GM23338 (cell line): ENCODE measurements at places on chromosomes 3 and 15. TPM values are rescaled to one million over a fixed set of nuclear protein-coding genes. Genes with fewer than 3 reads are reported as not detected.

The STRIT1 gene
- 1.6 TPM in 1 of 2 replicates, not detected in the other for total RNA-seq

DNA sequence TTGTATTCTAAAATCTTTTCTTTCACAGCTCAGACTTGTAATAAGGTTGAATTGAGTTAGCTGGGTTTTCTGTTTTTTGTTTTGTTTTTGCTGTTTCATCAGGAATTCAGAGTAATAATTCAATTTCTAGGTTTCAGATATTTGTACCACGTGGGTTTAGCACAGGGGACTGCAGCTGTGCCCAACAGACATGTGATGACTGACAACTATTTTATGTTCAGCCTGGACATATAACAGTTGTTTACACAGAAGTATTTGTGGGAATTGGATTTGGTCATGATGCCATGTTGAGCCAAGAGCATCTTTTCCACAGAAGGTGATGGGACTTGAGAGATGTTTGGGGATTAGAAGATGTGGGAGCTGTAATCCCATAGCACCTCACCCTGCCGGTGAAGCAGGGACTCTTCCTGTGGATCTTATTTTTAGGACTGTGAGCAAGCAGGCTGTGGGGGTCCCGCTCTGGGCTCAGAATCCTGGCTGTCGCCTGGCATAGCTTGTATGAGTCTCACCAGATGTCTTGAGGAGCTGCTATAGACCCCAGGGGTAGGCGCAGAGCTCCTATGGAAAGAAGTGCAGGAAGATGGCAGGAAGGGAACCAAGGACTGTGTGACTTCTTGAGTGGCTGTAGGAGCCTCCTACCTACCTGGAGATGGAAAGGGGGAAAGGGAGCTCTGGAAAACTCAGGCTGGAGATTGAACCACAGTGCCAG, 23.7 kb downstream of the PXYLP1 start:
- no peaks in the 10 kb centered on the region for H3K36me3 ChIP-seq
- H3K4me1 ChIP-seq: no peaks in the 10 kb centered on the region
- no peak overlapping the region for H3K27ac ChIP-seq
- no peaks in the 10 kb centered on the region for H3K27me3 ChIP-seq

GRCh38 chr3:142566096-142566495, 12.4 kb downstream of the ATR start:
- DNase-seq: no peak
- H3K27me3 ChIP-seq: no peaks in the 10 kb centered on the region
- no peak overlapping the region for H3K27ac ChIP-seq
- peaks cover 3% of the 10 kb centered on the region; the same call in 1 of the 2 replicates for H3K36me3 ChIP-seq
- H3K4me1 ChIP-seq: no peaks in the 10 kb centered on the region

- no peak overlapping the region for H3K4me3 ChIP-seq
- H3K27me3 ChIP-seq: no peaks in the 10 kb centered on the region
Measured at GRCh38 chr15:68775671-68776476, 44.8 kb downstream of the ANP32A start.

DNA sequence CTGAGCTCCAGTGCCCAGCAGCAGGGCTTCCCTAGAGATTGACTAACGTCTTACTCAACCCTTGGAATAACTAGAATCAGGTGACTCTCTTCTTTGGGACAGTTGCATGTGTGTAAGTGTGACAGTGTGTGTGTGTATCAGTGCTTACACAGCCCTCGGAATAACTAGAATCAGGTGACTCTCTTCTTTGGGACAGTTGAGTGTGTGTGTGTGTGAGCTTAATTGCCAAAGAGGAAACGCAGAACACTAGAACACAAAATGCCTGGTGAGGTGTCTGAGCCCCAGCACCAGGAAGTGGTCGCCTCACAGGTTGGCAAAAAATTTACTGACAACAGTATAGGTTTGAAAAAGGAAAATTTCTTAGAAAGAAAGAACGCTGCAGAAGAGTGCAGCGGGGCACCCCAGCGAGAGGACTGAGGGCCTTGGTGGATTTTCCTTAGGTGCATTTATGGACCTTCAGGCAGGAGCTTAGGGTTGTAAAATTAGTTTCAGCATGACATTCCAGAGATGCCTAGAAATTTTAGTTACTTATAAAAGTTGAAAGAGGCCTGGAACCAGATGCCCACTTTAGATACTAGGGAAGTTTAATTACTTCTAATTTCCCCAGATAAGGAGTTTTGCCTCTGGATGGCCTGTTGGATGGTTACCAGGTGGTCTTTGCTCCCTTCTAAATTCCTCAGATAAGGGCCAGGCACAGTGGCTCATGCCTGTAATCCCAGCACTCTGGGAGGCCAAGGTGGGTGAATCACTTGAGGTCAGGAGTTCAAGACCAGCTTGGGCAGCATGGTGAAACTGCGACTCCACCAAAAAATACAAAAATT, 3.7 kb upstream of the WDR82 start:
- no peaks in the 10 kb centered on the region for H3K36me3 ChIP-seq
- H3K27ac ChIP-seq: no peak overlapping the region
- DNase-seq: no peak
- H3K4me1 ChIP-seq: peaks cover 13% of the 10 kb centered on the region; the same call in 1 of the 2 replicates

The GRK7 gene
- total RNA-seq: not detected in 2 replicates

- no peak for DNase-seq
- H3K27me3 ChIP-seq: no peaks in the 10 kb centered on the region
- H3K27ac ChIP-seq: no peak overlapping the region
- H3K4me1 ChIP-seq: no peaks in the 10 kb centered on the region
- H3K4me3 ChIP-seq: no peak overlapping the region
Measured at GRCh38 chr3:55452886-55453285, 34.2 kb downstream of the WNT5A start.

- H3K27me3 ChIP-seq: peaks cover 35% of the 10 kb centered on the region
- DNase-seq: no peak
- no peaks in the 10 kb centered on the region for H3K36me3 ChIP-seq
- H3K27ac ChIP-seq: no peak overlapping the region
- H3K4me1 ChIP-seq: peaks cover 20% of the 10 kb centered on the region
- H3K4me3 ChIP-seq: no peak overlapping the region
Measured at GRCh38 chr3:193872265-193872753, 263.6 kb upstream of the HES1 start.

DNA sequence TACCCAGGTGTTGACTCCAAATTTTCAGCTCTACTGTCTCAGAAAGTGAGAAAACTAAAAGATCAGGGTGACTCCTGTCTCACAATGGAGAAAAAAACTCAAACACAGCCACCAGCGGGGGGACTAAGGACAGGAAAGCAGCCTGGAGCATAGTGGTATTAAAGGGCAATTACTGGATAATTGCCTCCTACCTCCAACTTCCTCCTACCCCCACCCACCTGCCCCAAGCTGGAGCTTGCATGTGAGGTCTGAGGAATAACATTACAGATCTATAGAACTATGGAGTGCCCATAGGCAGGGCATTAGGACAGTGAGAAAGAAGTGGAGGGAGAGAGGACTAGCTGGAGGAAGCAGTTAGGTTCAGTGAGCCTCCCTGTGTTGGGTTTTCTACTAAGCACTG, 2.7 kb upstream of the PCCB start:
- H3K4me3 ChIP-seq: no peak overlapping the region
- H3K27ac ChIP-seq: no peak overlapping the region

The UACA gene
- 16.9 and 21.5 TPM in 2 replicates for total RNA-seq

The TF gene
- 0.76 and 2.9 TPM in 2 replicates for total RNA-seq

DNA sequence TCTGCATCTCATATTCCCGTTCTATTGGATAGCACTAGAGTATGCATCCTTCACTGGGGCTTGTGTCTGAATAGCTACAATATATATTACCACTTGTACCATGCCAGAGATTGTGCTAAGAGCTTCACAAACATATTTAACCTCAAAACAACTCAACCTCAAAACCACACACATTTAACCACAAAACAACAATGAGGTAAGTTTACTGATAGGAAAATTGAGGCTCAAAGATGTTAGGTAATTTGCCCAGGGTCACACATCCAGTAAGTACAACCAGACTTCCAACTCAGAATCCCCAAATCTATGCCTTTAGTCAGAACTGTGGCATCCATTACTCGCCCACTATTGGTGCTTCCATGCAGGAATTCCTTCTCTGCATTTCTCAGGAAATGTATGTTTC, 220.0 kb downstream of the FAM43A start:
- no peaks in the 10 kb centered on the region for H3K27me3 ChIP-seq
- H3K4me1 ChIP-seq: no peaks in the 10 kb centered on the region
- no peak overlapping the region for H3K4me3 ChIP-seq
- no peak for DNase-seq
- peaks cover 6% of the 10 kb centered on the region; the same call in 1 of the 2 replicates for H3K36me3 ChIP-seq

The ZBED2 gene
- total RNA-seq: not detected in 2 replicates

The ATP8B4 gene
- total RNA-seq: 0.24 and 4.5 TPM in 2 replicates

GRCh38 chr3:126309165-126309564, 48.0 kb downstream of the KLF15 start:
- no peaks in the 10 kb centered on the region for H3K27me3 ChIP-seq
- H3K27ac ChIP-seq: no peak overlapping the region
- no peaks in the 10 kb centered on the region for H3K4me1 ChIP-seq

The SI gene
- not detected in 2 replicates for total RNA-seq

DNA sequence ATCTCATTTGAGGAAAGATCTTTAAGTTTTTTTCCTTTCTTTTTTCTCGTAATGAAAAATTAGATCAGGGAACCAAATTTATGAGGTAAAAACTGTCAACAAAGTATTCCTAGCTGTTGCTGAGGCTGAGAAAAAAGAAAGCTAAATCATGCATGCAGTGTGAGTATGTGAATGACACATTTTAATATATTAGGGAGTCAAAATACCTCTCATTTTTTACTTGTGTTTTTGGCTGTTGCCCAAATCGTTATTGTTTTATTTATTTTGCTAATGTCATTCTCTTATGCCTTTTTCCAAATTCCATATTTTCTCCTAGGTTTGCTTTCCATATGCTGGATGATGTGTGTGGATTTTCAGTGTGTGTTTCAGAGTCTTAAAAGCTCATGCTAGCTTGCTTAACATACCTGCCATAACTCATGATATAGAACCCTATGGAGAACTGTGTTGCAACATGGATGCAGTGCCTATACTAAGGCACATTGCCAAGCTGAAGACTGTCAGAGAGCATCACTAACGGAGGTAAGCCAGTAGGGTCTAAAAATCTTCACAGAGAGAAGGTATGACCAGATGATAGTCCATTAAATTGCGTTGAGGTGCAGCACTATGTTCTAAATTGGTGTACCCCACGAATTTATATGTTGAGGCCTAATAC, 629.5 kb upstream of the KCNMB2 start:
- no peak overlapping the region for H3K4me3 ChIP-seq
- no peaks in the 10 kb centered on the region for H3K27me3 ChIP-seq
- H3K4me1 ChIP-seq: peaks cover 7% of the 10 kb centered on the region; the same call in 1 of the 2 replicates

- no peak overlapping the region for H3K27ac ChIP-seq
- no peaks in the 10 kb centered on the region for H3K27me3 ChIP-seq
- H3K36me3 ChIP-seq: no peaks in the 10 kb centered on the region
- H3K4me1 ChIP-seq: peaks cover 11% of the 10 kb centered on the region
- H3K4me3 ChIP-seq: no peak overlapping the region
Measured at GRCh38 chr3:45236964-45237363, 10.9 kb upstream of the TMEM158 start.

- peaks cover 23% of the 10 kb centered on the region for H3K4me1 ChIP-seq
- H3K36me3 ChIP-seq: no peaks in the 10 kb centered on the region
- H3K27ac ChIP-seq: no peak overlapping the region
- H3K27me3 ChIP-seq: no peaks in the 10 kb centered on the region
Measured at GRCh38 chr3:39207361-39208186, 15.2 kb upstream of the XIRP1 start.

The LMAN1L gene
- not detected in 2 replicates for total RNA-seq

- H3K4me3 ChIP-seq: no peak overlapping the region
- H3K27me3 ChIP-seq: no peaks in the 10 kb centered on the region
- H3K4me1 ChIP-seq: peaks cover 38% of the 10 kb centered on the region
- no peak for DNase-seq
Measured at GRCh38 chr3:76096036-76096435, 310.7 kb upstream of the ZNF717 start.

The AP3B2 gene
- total RNA-seq: 14.0 and 19.2 TPM in 2 replicates

GRCh38 chr3:111087924-111088469, 16.4 kb downstream of the NECTIN3 start:
- no peaks in the 10 kb centered on the region for H3K27me3 ChIP-seq
- peak; percentile 73 for DNase-seq
- H3K4me3 ChIP-seq: peak overlapping the region; percentile 34; the same call in 1 of the 2 replicates

GRCh38 chr3:167162083-167162482, 218.0 kb downstream of the ZBBX start:
- no peak for DNase-seq
- no peak overlapping the region for H3K4me3 ChIP-seq
- H3K4me1 ChIP-seq: peaks cover 22% of the 10 kb centered on the region
- H3K27me3 ChIP-seq: no peaks in the 10 kb centered on the region
- H3K27ac ChIP-seq: no peak overlapping the region

The CCR3 gene
- not detected in 2 replicates for total RNA-seq

The ENTPD3 gene
- total RNA-seq: 0.63 and 0.74 TPM in 2 replicates

GRCh38 chr3:47379411-47379899, 1.4 kb upstream of the PTPN23 start:
- H3K4me3 ChIP-seq: peak overlapping the region; percentile 86
- no peak overlapping the region for H3K27ac ChIP-seq
- H3K4me1 ChIP-seq: 0 out of 2 replicates have a peak, but pooled peaks cover 4% of the 10 kb centered on the region
- no peaks in the 10 kb centered on the region for H3K36me3 ChIP-seq
- no peaks in the 10 kb centered on the region for H3K27me3 ChIP-seq
- DNase-seq: no peak

DNA sequence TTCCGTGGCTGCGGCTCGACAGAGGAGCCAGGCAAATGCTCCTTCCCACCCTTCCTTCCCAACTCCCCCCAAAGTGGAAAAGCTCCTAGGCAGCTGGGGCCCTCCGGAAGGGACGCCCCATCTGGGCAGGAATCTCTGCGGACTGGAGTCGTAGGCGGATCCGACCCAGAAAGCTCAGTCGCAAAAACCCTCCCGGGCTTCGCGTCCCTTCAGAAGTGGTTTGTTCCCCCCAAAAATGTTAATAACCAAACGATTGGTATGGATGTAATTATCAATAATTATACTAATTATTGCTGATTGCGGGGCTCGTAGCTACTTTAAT, 3.8 kb downstream of the RNU6-1 start:
- no peaks in the 10 kb centered on the region for H3K36me3 ChIP-seq
- peak; percentile 67 for DNase-seq
- H3K4me1 ChIP-seq: peaks cover 26% of the 10 kb centered on the region

GRCh38 chr3:151837057-151837456, 23.1 kb downstream of the AADAC start:
- peaks cover 9% of the 10 kb centered on the region for H3K4me1 ChIP-seq
- no peak overlapping the region for H3K4me3 ChIP-seq
- H3K27me3 ChIP-seq: no peaks in the 10 kb centered on the region
- H3K27ac ChIP-seq: no peak overlapping the region

- no peaks in the 10 kb centered on the region for H3K36me3 ChIP-seq
- H3K4me1 ChIP-seq: peaks cover 16% of the 10 kb centered on the region
- no peak overlapping the region for H3K4me3 ChIP-seq
- no peak for DNase-seq
- H3K27me3 ChIP-seq: no peaks in the 10 kb centered on the region
Measured at GRCh38 chr15:69553686-69554085, 101.1 kb downstream of the RPLP1 start.

- DNase-seq: no peak
- no peak overlapping the region for H3K27ac ChIP-seq
- no peaks in the 10 kb centered on the region for H3K36me3 ChIP-seq
Measured at GRCh38 chr3:128176276-128176833, 23.1 kb downstream of the EEFSEC start.

The PRSS50 gene
- 1.4 and 1.5 TPM in 2 replicates for total RNA-seq
